Stimulated activated CD8-positive, alpha-beta memory T cell treated with anti-CD3 and anti-CD28 coated beads, Interleukin-2, amount 100 ng/mL, for 1 hour (primary cell): ENCODE measurements at places on chromosomes 12 and 14.

GRCh38 chr14:61257469-61258057 lies 23.6 kb downstream of the TMEM30B start:
- DNase-seq, result no peak

DNA sequence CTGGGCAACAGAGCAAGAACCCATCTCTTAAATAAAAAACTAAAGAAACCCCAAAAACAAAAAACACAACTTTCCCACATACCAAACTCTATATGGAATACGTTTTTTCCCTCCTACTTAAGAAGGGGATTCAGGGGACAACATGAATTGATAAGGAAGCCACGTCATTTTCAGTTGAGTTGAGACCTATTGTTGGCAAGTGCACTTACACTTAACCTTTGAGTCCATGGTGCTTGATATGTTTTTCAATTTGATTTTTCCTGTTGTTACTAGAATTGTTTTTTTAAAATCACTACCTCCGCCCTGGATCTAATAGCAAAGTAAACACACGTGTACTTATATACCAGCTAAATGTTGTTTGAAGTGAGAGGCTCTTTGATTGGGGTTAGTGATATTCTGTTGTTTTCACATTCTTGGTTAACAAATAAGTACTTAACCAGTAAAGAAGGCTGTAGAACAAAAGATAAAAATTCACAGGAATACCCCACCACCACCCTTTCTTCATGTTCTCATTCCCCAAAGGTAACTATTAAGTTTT lies 2.0 kb downstream of the FAM177A1 start:
- DNase-seq, result no peak

- no peak for DNase-seq
Measured at GRCh38 chr14:78488938-78489337, 318.8 kb downstream of the NRXN3 start.

- no peak for DNase-seq
Measured at GRCh38 chr12:23662966-23663365, 286.5 kb downstream of the SOX5 start.

DNA sequence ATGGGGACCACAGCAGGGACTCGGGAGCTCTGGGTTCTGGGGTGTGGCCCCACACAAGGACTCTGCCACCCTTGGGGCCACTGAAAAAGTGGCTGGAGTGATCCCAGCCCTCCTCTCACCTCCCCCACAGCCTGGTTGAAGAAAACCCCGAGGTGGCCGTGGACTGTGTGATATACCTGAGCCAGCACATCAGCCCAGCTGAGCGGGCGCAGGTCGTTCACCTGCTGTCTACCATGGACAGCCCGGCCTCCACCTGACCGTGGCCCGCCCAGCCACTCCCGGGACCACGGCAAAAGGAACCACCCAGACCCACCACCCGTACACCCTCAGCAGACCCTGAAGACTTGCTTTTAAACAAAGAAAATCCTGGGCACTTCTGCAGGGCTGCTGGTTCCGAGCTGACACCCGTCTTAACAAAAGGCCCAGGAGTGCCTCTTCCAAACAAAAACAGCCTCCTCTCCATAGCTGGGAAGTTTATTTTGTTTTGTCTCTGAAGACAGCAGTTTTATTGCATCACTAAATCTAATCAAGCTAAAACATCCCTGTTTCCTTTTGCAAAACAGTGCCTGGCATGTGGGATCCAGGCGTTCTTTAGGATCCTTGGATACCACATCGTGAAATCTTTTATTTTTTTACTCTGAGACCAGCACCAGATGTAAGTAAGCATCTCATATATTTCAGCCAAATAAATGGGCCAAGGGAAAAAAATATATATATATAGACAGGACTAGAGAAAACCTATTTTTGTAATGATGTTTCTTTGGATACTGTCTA lies 42.8 kb downstream of the FOXN4 start:
- DNase-seq, result no peak

- DNase-seq, result no peak
Measured at GRCh38 chr14:105420101-105420973, 710 bp downstream of the MTA1 start.

DNA sequence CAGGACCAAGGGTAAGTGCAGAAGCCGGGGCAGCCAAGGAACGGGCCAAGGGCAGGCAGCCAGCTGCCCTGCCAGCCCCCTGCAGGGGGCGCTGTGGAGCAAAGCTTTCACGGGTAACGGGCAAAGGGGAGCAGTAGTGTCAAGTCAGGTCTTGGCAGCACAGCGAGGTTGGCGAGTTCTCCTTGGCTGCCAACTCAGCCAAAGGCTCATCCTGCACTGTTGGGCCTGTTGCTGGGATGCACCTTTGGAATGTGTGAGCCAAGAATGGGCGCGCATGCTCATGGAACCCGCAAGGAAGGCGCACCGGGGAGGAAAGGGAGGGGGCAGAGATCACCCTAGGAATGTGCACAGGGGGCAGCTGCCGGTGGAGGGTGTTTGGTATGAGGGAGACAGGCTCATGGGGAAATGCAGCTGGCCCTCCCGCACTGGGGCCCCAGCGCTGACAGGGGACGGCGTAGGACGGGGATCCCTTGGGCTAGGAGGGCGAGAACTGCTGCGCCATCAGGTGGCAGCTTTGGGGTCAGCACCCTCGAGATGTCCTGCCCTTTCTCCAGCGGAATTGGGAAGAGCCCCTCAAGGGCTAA lies 138.0 kb downstream of the ASCL4 start:
- DNase-seq, result no peak

GRCh38 chr14:67666750-67667449 lies 7.5 kb downstream of the VTI1B start:
- no peak for DNase-seq

DNA sequence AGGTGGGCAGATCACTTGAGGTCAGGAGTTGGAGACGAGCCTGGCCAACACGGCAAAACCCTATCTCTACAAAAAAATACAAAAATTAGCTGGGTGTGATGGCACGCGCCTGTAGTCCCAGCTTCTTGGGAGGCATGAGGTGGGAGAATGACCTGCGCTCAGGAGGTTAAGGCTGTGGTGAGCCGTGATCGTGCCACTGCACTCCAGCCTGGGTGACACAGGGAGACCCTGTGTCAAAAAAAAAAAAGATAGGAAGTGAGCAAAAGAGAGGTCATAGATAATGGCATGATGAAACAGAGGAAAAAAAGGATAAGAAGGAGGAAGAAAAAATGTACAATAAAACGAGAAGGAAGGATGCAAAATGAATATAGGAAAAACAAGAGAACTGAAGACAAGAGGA lies 159.5 kb downstream of the ETV6 start:
- DNase-seq, result no peak

GRCh38 chr12:92987846-92988621 lies 58.9 kb upstream of the EEA1 start:
- DNase-seq, result no peak

- DNase-seq, result no peak
Measured at GRCh38 chr12:6964605-6965025, 5.8 kb downstream of the PHB2 start.

DNA sequence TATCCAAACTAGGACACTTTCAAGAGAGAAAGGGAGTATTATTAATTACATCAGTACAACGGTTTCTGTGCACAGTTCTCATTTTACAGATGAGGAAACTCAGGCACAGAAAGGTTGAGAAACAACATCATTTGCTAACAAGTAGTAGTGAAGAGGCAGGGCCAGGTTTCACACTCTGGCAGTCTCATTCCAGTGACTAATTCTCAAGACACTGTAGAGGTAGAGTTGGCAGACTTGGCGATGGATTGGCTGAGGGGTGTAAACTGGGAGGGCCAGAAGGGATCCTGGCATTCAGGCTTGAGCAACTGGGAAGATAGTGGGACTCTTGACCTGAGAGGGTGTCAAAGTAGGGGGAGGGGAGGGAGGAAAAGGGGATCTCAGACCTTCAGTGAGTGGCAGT lies 73.8 kb upstream of the BDKRB2 start:
- DNase-seq, result no peak

- DNase-seq, result no peak
Measured at GRCh38 chr12:7750350-7750749, 3.2 kb upstream of the CLEC4C start.

DNA sequence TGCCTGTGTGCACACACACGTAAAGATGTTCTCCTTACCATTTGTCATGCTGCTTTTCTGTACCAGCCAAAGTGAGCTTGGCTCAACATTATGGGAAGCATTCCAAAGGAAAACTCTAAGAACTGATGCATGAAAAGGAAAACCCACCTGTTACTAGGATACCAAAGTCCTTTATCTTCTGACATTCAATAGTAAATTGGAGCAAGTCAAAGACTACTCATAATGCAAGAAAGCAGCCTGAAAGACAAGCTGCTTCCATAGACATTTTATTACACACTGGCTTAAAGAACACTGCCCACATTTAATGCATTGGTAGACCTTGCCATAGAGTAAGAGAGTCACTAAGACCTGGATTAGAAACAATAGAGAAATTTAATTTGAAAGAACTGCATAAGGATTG lies 159.0 kb downstream of the LRIG3 start:
- DNase-seq, result no peak

GRCh38 chr12:125110641-125111360 lies 45.6 kb downstream of the AACS start:
- DNase-seq, result no peak

DNA sequence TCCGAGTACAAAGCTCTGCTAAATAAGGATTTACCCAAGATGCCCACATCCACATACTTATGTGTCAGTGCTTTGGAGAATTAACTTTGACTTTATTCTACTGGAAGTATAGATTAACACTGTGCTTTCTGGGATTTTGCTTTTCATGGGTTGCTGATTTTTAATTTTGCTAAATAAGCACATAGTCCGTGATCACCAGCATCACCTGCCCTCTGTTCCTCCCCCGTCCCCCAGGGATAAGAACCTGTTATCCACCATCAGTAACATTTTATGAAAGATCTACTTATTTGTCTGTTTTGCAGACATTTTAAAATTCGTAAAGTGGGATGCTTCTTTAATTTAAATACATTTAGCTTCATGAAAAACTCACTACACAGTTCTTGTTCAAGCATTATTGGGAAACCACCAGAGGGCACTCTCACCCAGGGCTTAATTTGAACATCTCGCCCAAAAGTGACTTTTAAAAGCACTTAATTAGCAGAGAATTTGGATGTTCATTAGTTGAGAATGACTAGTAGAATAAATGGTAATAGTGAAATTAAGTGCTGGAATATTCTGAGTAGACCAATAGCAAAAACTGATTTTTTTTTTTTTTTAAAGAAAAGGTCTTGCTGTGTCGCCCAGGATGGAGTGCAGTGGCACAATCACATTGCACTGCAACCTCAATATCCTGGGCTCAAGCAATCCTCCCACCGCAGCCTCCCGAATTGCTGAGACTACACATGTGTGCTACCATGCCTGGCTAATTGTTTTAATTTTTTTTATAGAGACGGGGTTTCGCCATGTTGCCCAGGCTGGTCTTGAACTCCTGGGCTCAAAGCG lies 35.7 kb downstream of the MRPL42 start:
- DNase-seq, result peak; percentile 29

- DNase-seq, result no peak
Measured at GRCh38 chr12:127205781-127206555, 1061.0 kb upstream of the TMEM132C start.

- no peak for DNase-seq
Measured at GRCh38 chr12:84910549-84911241, 1.9 kb downstream of the SLC6A15 start.

DNA sequence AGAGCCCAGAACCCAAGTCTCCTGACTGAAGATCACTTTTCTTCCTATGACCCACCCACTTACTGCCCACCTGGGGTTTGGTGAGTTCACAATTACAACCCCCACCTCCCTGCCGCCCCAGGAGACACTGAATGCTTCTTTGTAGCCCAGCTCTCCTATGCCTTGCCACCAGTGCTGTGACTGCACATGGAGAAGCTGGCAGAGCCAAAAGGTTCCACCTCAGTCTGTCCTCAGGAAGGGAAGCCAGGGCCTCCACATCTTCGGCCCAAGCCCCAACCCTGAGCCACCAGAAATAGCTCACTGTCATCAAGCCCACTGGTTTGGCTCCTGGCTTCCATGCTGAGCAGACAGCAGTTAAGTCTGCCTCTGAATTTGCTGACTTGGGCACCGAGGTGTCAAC lies 25.6 kb downstream of the OTUB2 start:
- DNase-seq, result no peak

- DNase-seq, result peak; percentile 66
Measured at GRCh38 chr12:46219877-46220655, 48.8 kb downstream of the SLC38A1 start.

DNA sequence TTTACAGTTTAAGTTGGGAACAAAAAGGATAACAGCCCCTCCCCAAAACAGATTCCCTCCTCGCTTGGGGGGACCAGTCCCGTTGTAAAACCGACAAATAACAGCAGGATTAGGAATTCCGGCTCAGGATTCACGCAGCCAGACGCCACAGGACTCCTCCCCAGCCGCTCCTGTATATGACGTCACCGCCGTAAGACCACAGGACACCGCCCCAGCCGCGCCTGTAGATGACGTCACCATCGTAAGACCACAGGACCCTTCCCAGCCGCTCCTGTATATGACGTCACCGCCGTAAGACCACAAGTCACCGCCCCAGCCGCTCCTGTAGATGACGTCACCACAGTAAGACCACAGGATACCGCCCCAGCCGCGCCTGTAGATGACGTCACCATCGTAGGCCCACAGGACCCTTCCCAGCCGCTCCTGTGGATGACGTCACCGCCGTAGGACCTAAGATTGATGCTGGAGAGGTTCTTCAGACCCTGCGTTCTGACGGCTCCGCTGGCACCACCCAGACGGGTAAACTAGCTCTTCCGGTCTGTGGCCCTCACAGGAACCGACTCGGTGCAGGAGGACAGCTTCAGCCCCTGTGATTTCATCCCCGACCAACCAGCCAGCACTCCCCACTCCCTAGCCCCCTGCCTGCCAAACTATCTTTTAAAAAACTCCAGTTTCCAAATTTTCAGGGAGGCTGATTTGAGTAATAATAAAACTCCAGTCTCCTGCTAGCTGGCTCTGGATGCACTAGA lies 43.9 kb upstream of the FBRSL1 start:
- peak; percentile 21 for DNase-seq

DNA sequence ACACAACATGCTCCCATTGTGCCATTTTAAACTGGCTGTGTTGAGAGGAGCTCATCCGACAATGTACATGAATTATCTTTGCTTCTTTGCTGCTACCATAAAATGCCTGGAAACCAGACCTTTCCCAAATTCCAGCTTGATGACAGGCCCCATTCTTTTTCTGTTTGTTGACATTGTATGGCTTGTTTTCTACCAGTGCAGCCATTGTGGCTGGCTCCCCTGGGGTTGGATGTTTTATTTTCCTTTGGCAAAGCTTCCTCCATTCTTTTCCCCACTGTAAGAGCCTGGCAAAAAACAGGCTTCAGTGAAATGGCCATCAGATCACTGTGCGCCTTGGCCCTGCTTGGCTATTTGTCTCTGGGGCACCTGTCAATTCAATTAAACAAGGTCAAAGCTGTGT lies 532.5 kb downstream of the VRK1 start:
- no peak for DNase-seq
